Glutamatergic neuron (in vitro differentiated cells): ENCODE measurements at places on chromosomes 5 and 9.

DNA sequence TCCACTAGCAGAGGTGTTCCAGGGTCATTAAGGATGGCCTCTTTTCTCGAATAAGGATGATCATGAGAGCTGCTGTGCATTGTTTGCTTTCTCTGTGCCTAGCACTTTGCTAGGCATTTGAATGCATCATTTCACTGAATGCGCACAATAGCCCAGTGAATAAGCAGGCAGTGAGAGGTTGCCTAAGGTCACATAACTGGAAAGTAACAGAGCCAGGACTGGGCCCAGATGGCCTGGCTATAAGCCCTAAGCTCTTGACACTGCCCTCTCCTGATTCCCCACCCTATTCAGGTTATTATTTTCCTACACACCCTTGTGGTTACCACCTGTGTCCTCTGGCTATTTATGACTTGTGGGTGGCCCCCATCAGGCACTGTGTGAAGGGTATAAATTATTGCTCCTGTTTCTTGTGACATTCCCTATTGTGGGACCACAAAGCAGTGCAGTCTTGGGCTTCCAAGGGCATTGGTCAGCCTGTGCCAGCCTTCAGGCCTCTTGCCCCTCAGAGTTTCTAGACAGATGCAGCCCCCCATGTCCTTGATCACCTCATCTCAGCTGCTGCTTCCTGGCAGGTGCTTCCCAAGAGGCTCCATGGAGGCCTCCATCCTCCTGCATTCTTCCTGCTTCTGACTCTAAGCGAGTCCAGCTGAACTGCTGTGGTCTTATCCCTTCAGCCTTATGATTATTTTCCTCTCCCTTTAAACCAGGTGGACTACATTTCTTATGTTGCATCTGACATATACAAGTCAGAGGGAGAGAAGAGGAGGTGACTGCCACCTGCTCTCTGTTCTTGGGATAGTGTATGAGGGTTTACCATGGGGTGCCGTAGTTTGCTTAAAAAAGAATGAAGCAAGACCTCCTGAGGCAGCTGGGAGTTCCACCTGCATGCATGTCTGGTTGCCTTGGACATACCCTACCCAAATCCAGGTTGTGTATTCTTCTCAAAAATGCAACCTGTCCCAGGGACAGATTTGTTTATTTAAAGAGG, 47.6 kb downstream of the ANGPTL2 start:
- no peak for DNase-seq

DNA sequence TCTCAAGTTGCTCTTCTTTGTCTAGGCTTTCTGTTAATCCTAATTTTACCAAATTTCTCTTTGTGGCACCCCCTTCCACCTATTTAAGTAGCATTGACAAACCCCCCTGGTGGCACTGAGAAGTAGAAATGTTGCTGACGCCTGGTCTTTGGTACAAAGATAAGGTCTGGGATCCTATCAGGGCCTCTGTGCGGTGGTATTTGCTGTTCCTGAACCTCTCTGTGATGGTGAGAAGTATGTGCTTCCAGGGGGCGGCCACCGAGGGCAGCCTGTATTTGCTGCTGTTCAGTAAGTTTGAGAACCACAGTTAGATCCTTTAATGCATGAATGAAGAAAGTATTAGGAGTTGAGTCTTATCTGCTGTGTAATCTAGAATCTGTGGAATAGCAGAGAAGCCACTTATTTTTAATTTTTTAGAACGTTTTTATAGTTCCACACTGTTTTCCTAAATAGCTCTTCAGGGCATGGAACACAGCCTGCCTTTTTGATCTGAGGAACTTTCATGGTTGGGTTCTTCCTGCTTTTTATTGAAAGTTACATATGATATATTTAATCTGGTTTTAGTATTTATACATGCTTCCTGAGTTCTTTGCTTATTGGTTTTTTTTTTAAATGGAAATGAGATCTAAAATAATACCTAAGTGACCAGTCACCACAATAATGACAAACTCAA, 124.2 kb downstream of the TRIO start:
- no peak for DNase-seq

GRCh38 chr9:127396808-127397645, at the start of gene SLC2A8:
SLC2A8 (plus strand) TSS chr9:127397169; CDS start chr9:127397231, 62 bp downstream.
- DNase-seq: peak; percentile 96

DNA sequence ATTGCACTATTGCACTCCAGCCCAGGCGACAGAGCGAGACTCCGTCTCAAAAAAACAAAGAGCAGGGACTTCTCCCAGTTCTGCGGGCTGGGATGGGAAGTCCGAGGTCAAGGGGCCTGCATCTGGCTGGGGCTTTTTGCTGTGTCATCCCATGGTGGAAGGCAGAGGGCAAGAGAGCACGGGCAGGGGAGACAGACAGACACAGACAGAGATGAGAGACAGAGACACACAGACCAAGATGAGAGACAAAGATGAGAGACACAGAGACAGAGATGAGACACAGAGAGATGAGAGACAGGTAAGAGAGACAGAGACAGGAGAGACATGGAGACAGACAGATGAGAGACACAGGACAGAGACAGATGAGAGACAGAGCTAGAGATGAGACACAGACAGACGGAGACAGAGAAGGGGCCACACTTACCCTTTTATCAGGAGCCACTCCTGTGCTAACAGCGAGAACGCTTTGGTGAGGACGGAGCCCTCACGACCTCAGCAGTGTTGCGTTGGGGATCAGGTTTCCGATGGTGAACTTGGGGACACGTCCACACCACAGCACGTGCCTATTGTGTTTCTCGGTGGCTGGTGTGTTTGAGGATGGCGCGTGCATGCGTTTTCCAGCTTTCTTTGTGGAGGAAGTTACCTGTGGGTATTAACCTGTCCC, 8.9 kb upstream of the TOR4A start:
- DNase-seq: no peak

GRCh38 chr5:178453224-178453623, 137.0 kb downstream of the COL23A1 start:
- no peak for DNase-seq

- DNase-seq: no peak
Measured at GRCh38 chr9:2029666-2030170, 14.6 kb downstream of the SMARCA2 start.

DNA sequence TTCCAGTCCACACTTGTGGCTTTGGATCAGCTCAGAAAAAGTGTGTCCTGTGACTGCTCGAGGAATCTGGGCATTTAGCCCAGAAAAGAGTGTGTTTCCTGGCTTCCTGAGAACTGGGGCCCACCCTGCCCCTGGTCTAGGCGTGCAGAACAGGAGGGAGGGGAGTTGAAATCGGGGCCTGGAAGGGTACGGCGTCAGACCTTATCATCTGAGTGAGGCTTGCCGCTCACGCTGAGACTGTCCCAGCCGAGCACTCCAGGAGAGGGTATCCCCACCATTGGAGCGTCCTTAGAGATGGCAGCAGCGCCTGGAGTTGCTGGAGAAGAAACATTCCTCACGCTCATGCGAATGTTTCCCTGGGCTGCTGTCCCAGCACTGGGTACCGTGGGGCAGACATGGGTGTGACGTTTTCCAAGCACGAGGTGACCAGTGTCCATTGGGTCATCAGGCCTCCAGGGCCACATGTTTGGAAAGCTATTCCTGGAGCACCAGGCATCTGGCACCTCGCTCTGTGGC, 22.5 kb downstream of the NEK6 start:
- DNase-seq: no peak

- DNase-seq: no peak
Measured at GRCh38 chr9:122355336-122355875, 15.4 kb upstream of the PTGS1 start.

GRCh38 chr5:138789771-138790242, 36.6 kb downstream of the CTNNA1 start:
- no peak for DNase-seq

DNA sequence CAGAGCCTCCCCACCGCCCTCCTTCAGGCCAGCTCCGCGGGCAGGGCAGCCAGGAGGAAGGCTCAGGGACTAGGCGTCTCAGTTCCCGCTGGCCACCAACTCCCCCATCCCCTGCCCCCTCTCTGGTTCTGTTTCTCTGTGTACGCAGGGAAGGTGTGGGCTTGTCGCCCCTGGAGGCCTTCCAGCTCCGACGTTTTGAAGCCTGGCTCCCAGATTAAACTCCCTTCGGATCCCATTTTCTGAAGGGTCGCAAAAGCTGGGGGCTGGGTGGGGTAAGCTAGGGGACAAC, 346 bp downstream of the ATOX1 start:
- DNase-seq: peak; percentile 36

DNA sequence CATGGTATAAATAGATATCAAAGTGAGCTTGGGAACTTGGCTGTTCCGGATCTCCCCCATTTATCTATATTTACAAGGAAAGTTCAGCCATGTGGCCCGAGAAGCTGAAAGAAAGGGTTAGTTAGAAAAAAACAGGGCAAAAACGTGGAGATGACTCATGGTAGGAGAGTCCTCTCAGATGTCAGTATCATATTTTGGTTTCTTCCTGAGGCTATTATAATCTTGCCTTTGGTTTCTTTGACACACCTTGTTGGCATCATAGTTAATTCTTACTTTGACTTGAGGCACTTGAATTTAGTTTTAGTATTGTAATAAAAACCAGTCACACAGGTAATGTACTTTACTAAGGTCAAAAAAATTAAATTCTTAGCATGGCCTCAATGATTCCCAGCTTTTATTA, 59.9 kb downstream of the GABRA6 start:
- no peak for DNase-seq

- no peak for DNase-seq
Measured at GRCh38 chr5:37696190-37697021, 143.4 kb downstream of the GDNF start.

DNA sequence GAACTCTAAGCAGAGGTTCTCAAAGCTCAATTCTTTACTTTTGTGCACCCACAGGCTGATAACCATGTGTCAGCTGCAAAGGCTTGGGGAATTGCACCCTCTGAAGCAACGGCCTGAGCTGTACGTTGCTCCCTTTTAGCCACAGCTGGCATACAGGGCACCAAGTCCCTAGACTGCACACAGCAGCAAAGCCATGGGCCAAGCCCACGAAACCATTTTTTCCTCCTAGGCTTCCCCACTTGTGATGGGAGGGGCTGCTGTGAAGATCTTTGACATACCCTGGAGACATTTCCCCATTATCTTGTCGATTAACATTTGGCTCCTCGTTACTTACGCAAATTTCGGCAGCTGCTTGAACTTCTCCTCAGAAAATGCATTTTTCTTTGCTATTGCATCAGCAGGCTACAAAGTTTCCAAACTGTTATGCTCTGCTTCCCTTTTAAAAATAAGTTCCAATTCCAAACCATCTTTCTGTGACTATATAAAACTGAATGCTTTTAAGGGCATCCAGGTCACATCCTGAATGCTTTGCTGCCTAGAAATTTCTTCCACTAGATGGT, 23.0 kb downstream of the KIAA0825 start:
- no peak for DNase-seq
